ENCODE measurements at places on chromosomes 6 and 20.

DNA sequence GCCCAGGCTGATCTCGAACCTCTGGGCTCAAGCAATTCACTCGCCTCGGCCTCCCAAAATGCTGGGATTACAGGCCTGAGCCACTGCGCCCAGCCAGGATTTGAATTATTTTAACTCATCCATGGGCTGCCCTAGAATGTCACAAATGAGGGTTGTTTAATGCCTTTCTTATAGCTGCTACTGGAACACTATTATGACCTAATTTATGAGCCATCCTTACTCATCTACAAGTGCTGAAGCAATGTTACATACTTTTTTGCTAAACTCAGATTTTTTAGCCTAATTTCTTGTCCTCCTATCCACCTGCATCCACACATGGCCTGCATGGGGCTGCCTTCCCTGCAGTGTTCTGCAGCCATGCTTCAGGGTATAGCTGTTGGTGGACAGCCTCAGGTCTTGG is 59.9 kb downstream of the RTN4IP1 start:
- H3K27ac ChIP-seq, result no peak overlapping the region
- DNase-seq, result no peak
- no peaks in the 10 kb centered on the region for H3K27me3 ChIP-seq
- no peaks in the 10 kb centered on the region for H3K4me1 ChIP-seq

- H3K4me3 ChIP-seq, result no peak overlapping the region
- no peak for DNase-seq
- H3K27ac ChIP-seq, result no peak overlapping the region
- H3K4me1 ChIP-seq, result no peaks in the 10 kb centered on the region
Measured at GRCh38 chr6:114158411-114158810, 184.4 kb downstream of the HS3ST5 start.

DNA sequence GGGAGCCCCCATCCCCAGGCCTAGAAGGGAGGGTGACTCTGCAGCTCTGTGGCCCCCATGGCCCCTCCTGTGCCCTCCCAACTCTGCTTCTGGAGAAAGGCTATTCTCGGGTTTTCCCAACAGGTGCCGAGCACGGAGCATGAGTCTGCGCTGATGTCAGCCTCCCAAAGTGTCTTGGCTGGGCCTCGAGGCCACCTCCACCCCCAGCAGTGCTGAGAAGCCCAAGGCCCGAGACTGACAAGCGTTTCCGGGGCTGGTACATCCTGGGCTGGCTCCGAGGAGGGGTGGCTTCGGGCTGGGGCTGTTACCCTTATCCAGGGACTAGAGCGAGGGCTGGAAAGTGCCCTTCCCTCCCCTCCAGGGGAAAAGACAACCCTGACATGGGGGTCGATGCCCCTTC is 60.2 kb upstream of the GATA5 start:
- no peaks in the 10 kb centered on the region for H3K36me3 ChIP-seq
- no peak for DNase-seq
- no peaks in the 10 kb centered on the region for H3K27me3 ChIP-seq
- no peak overlapping the region for H3K27ac ChIP-seq

- no peaks in the 10 kb centered on the region for H3K36me3 ChIP-seq
- no peak overlapping the region for H3K27ac ChIP-seq
- H3K4me3 ChIP-seq, result no peak overlapping the region
- no peaks in the 10 kb centered on the region for H3K27me3 ChIP-seq
- DNase-seq, result no peak
Measured at GRCh38 chr20:44485078-44485829, 9.6 kb downstream of the TTPAL start.

GRCh38 chr20:4056880-4057279 is 41.5 kb upstream of the RNF24 start:
- no peak overlapping the region for H3K4me3 ChIP-seq
- DNase-seq, result peak; percentile 7
- no peak overlapping the region for H3K27ac ChIP-seq
- H3K4me1 ChIP-seq, result no peaks in the 10 kb centered on the region

- DNase-seq, result no peak
- H3K27ac ChIP-seq, result no peak overlapping the region
- H3K27me3 ChIP-seq, result no peaks in the 10 kb centered on the region
- no peak overlapping the region for H3K4me3 ChIP-seq
- H3K36me3 ChIP-seq, result no peaks in the 10 kb centered on the region
Measured at GRCh38 chr20:33301192-33301930, 18.3 kb downstream of the BPIFB1 start.

DNA sequence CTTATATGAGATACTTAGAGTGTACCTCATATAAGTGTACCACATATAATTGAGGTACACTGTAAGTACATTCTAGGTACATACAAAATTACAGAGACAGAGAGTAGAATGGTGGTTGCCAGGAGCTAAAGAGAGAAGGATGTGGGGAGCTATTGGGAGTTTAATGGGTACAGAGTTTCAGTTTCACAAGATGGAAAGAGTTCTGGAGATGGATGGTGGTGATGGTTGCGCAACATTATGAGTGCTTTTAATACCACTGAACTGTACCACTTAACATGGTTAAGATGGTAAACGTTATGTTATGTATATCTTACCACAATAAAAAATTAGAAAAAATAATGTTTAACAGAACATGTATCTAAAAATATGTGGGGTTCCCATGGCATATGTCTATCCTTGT is 69.4 kb downstream of the PRND start:
- DNase-seq, result no peak
- H3K4me3 ChIP-seq, result no peak overlapping the region
- H3K27me3 ChIP-seq, result no peaks in the 10 kb centered on the region
- H3K36me3 ChIP-seq, result no peaks in the 10 kb centered on the region
- no peak overlapping the region for H3K27ac ChIP-seq
- H3K4me1 ChIP-seq, result no peaks in the 10 kb centered on the region

GRCh38 chr6:47083586-47084047 is 41.5 kb upstream of the ADGRF1 start:
- DNase-seq, result peak; percentile 97
- H3K27ac ChIP-seq, result no peak overlapping the region
- H3K27me3 ChIP-seq, result no peaks in the 10 kb centered on the region
- H3K4me1 ChIP-seq, result no peaks in the 10 kb centered on the region
- no peaks in the 10 kb centered on the region for H3K36me3 ChIP-seq
- H3K4me3 ChIP-seq, result no peak overlapping the region

GRCh38 chr6:107357842-107358241 is 101.5 kb downstream of the PDSS2 start:
- H3K27ac ChIP-seq, result no peak overlapping the region
- H3K4me1 ChIP-seq, result no peaks in the 10 kb centered on the region
- DNase-seq, result no peak

- H3K4me3 ChIP-seq, result no peak overlapping the region
- peaks cover 55% of the 10 kb centered on the region for H3K4me1 ChIP-seq
- DNase-seq, result no peak
- H3K36me3 ChIP-seq, result no peaks in the 10 kb centered on the region
- H3K27me3 ChIP-seq, result no peaks in the 10 kb centered on the region
- no peak overlapping the region for H3K27ac ChIP-seq
Measured at GRCh38 chr6:15325540-15325955, 79.7 kb downstream of the JARID2 start.

DNA sequence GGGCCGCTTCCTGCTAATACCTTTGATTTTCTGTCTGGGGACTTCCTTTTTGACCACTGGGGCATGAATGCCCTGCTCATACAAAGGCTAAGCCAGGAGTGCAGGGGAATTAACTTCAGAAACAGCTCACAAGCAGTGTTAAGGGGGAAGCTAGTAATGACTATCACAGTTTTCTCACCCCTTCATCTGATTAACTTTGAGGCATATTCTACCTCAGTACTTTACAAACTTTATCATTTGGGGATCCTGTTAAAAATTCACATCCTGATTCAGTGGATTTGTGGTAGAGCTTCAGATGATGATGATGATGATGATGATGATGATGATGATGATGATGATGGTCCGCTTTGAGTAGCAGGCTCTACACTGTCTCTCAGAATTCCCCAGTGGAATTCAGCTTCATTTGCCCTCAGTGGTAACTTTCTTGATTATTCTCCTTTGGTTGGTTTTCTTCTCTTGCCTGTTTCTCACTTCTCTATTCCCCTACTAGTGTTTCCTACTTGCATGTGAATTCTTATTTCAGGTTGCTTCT is 78.4 kb upstream of the TMEM170B start:
- H3K36me3 ChIP-seq, result no peaks in the 10 kb centered on the region
- no peak overlapping the region for H3K27ac ChIP-seq
- no peaks in the 10 kb centered on the region for H3K27me3 ChIP-seq
- no peak for DNase-seq
- no peaks in the 10 kb centered on the region for H3K4me1 ChIP-seq

Measured in adrenal gland (tissue), 19 donors.